Effector CD4-positive, alpha-beta T cell (primary cell): ENCODE measurements at places on chromosomes 11 and 22.

DNA sequence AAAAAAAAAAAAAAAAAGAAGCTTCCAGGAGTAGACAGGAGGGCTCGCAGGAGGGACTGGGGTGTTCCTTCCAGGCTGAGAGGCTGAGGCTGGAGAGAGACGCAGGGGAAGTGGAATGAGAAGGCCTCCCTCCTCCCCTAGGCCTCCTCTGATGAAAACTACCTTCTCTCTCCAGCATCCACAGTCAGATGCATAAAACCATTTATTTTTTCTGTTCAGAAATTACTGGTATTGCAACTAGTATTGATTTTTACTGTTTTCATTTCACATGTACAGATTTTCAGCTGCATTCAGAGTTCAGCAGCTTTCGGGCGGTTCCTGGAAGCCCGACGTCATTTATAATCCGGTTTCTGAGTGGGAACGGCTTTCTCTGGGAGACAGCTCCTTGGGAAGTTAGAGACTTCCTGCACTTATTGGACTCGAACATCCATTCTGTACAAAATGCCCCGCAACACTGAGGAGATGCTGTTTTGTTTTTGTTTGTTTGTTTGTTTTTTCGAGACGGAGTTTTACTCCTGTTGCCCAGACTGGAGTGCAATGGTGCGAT is 6.9 kb upstream of the NFAM1 start:
- DNase-seq = no peak

DNA sequence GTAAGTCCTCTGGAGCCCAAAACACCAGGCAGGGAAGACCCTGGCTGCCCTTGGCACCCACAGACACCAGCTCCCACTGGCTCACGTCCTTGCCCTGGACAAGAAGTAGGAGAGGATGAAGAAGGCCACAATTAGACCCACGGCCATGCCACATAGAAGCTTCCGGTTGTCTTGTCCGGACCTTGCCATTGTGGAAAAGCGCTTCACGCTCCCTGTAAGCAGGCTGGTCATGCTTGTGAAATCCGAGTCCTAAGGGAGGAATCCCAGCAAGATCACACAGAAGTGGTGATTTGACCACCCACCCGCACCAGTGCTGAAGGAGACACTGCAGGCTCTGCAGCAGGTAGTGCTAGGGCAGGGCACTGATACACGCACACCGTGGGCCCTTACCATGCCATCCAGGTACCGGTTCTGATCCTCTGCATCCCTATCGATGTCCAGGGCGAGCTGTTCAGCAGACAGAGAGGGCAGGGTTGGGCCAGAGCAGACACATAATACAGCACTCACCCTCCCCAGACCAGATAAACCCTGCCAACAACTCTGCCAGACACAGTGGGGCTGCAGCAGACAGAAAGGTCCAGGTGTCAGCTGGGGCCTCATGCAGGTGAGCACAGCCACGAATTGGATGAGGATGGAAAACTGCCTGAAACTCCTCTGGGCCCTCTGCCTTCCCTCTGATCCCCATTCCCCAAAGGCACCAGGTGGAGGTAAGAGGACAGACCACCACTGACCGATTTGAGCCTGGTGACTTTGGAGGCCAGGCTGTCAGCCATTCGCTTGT is 1.8 kb downstream of the BET1L start:
- DNase-seq = no peak

- no peak for DNase-seq
Observed at GRCh38 chr22:28015676-28016601, 96.9 kb upstream of the PITPNB start.

DNA sequence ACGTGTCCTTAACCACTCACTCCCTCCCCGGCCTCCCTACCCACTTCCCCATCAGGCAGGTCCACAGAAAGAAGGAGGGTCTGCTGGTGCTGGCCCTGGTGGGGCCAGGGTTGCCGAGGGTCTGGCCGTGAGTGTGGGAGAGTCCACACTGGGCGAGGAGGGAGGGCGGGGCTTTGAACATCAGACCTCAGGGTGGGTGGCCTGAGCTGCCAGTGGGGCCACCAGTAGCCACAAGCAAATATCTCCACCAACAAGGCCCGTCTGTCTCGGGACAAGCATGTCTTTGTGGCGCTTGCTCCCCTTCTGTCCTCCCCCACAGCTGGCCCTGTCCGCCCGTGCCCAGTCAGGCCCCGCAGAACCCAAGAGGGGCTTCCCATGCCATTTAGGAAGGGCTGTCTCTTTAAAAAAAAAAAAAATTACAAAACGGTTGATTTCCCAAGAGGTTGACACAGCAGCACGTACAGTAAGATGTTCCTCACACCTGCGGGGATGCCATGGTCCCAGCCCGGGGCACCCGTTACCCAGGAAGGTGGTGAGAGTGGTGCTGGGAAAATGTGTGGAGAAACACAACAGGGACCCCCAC is 17.7 kb upstream of the TALDO1 start:
- DNase-seq = no peak
